ENCODE measurements at places on chromosomes 16 and 17. TPM values are rescaled to one million over a fixed set of nuclear protein-coding genes. Genes with fewer than 3 reads are reported as not detected.

Gene OR3A3
- not detected for total RNA-seq

Gene COL1A1
- total RNA-seq = 19.6 TPM

Gene DRC3
- total RNA-seq = 3.0 TPM

Gene SECTM1
- total RNA-seq = 1.7 TPM

Gene KRTAP4-5
- not detected for total RNA-seq

Gene MSRB1
- 29.7 TPM for total RNA-seq

Gene ALOXE3
- total RNA-seq = not detected

Gene SHISA9
- 0.31 TPM for total RNA-seq

Gene CDH15
- 2.0 TPM for total RNA-seq

Gene KIAA0513
- 19.3 TPM for total RNA-seq

Gene MINK1
- total RNA-seq = 45.7 TPM

Gene ACE
- 18.3 TPM for total RNA-seq

Gene PHOSPHO1
- not detected for total RNA-seq

Gene RNF157
- total RNA-seq = 2.5 TPM

Gene OSGIN1
- total RNA-seq = 4.5 TPM

Gene PEMT
- total RNA-seq = 18.4 TPM

Gene EEF2K
- 20.6 TPM for total RNA-seq

Gene MPV17L
- total RNA-seq = 48.3 TPM

Gene C17orf58
- 5.5 TPM for total RNA-seq

Gene TGFB1I1
- 4.1 TPM for total RNA-seq

Gene TMEM88
- 4.2 TPM for total RNA-seq

Gene SLC6A4
- 0.98 TPM for total RNA-seq

Gene E4F1
- total RNA-seq = 9.5 TPM

Gene KRT37
- total RNA-seq = not detected

Gene NPIPB2
- 4.2 TPM for total RNA-seq

Gene LIG3
- 17.4 TPM for total RNA-seq

Gene CMC2
- total RNA-seq = 24.0 TPM

Gene MT1X
- 141 TPM for total RNA-seq

Gene CLEC18C
- total RNA-seq = 0.43 TPM

Gene DNAH3
- not detected for total RNA-seq

Gene GAS2L2
- total RNA-seq = 0.05 TPM

Gene HAGH
- total RNA-seq = 26.6 TPM

Gene KRTAP2-2
- not detected for total RNA-seq

Gene RAI1
- 19.7 TPM for total RNA-seq

Gene LONP2
- 45.0 TPM for total RNA-seq

Gene CD300H
- total RNA-seq = not detected

Gene SPATA32
- total RNA-seq = 0.14 TPM

Gene CMTM1
- total RNA-seq = 0.69 TPM

Gene C16orf89
- not detected for total RNA-seq

Gene NOMO2
- 226 TPM for total RNA-seq

Gene USH1G
- 0.03 TPM for total RNA-seq

Gene KATNIP
- 14.5 TPM for total RNA-seq

Gene P2RX5
- total RNA-seq = 0.13 TPM

Gene TNRC6C
- total RNA-seq = 8.0 TPM

Gene DOC2B
- total RNA-seq = 13.6 TPM

Gene CCDC92B
- 0.66 TPM for total RNA-seq

Gene SLC5A11
- 0.22 TPM for total RNA-seq

Gene GP1BA
- total RNA-seq = 0.37 TPM

Gene BTBD17
- 0.14 TPM for total RNA-seq

Gene DHRS7C
- not detected for total RNA-seq

Gene ERI2
- 9.8 TPM for total RNA-seq

Gene ESRP2
- 32.1 TPM for total RNA-seq

Gene SRCIN1
- 8.8 TPM for total RNA-seq

Gene ADAD2
- total RNA-seq = not detected

Gene NATD1
- 3.3 TPM for total RNA-seq

Gene QPRT
- total RNA-seq = 23.6 TPM

Gene CCL18
- total RNA-seq = 0.98 TPM

Gene NMRAL1
- 23.7 TPM for total RNA-seq

Data from pancreas (tissue), 10 donors.